ENCODE measurements at places on chromosomes 6 and 20. TPM values are rescaled to one million over a fixed set of nuclear protein-coding genes. Genes with fewer than 3 reads are reported as not detected.

The HLA-F gene
- total RNA-seq, result 4.9 TPM

The ANKEF1 gene
- total RNA-seq, result 7.8 TPM

The CFB gene
- total RNA-seq, result 2.1 TPM

The F13A1 gene
- total RNA-seq, result not detected

The LTA gene
- total RNA-seq, result not detected

The OVOL2 gene
- total RNA-seq, result 0.38 TPM

The SESN1 gene
- 9.5 TPM for total RNA-seq

The HACE1 gene
- 2.5 TPM for total RNA-seq

The SPATS1 gene
- not detected for total RNA-seq

The MEI4 gene
- not detected for total RNA-seq

The PRPH2 gene
- total RNA-seq, result not detected

The HLA-DOA gene
- total RNA-seq, result not detected

Data from A549 treated with CpdA at 1 μM for 4 hours (cell line).